ENCODE measurements at places on chromosomes 13 and 19. TPM values are rescaled to one million over a fixed set of nuclear protein-coding genes. Genes with fewer than 3 reads are reported as not detected.

The CYP4F3 gene
- not detected for total RNA-seq

The ERICH4 gene
- total RNA-seq, result not detected

The PSG6 gene
- total RNA-seq, result not detected

The PSG4 gene
- total RNA-seq, result 0.53 TPM

The ZIC5 gene
- total RNA-seq, result not detected

Data from aortic smooth muscle cell (primary cell).